ENCODE measurements at places on chromosomes 1 and 21.
A peak's percentile ranks its signal among the peaks of the same experiment; 100 is the strongest.

GRCh38 chr1:211257826-211258225 is 1.3 kb upstream of the RCOR3 start:
- DNase-seq = no peak

- no peak for DNase-seq
These were observed 100.3 kb upstream of the BACE2 start for GRCh38 chr21:41067709-41068108.

GRCh38 chr1:33399375-33399774 is 31.5 kb downstream of the PHC2 start:
- DNase-seq = no peak

- no peak for DNase-seq
These were observed 135.6 kb downstream of the GPATCH2 start for GRCh38 chr1:217495249-217495648.

DNA sequence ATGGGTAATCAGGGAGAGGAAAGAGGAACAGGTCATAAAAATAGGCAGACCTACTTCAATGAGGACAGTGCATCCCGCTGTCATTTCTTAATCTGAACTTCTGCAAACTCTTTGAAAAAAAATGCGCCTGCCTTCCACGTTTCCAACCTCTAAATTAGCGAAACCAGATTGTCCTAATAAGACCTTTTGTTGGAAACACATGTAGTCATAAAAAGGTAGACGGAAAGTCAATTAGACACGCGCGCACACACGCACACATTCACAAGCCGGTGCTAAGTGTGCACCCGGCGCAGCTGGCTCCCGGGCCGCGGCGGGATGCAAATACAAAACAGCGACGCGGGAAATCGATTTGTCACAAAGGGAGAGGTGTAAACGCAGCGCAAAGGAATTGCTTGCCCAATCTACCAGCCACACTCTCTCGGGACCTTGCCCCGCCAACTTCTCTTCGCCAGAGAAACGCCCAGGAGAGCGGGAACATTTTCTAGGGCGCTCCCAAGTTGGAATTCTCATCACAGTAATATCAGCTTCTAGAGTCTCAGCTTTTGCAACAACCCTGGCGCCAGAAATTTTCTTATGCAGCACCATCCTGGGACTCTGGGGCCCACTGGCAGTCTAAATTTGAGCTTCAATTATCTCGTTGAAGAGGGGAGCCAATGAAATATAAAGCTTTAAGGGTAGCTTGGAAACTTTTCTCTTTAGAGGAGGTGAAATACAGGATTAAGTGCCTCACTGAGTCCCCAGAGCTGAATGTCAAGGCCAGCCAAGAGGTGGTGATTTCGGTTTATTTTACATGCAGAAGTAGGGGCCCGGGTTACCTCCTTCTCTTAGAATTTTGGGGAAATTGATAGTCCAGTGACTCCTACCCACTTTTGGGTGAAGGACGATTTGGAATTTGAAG is 4.5 kb downstream of the PRRX1 start:
- peak; percentile 69 for DNase-seq

GRCh38 chr1:39850606-39851216 is 32.6 kb downstream of the TRIT1 start:
- no peak for DNase-seq

GRCh38 chr1:202233804-202234203 is 40.2 kb downstream of the LGR6 start:
- no peak for DNase-seq

DNA sequence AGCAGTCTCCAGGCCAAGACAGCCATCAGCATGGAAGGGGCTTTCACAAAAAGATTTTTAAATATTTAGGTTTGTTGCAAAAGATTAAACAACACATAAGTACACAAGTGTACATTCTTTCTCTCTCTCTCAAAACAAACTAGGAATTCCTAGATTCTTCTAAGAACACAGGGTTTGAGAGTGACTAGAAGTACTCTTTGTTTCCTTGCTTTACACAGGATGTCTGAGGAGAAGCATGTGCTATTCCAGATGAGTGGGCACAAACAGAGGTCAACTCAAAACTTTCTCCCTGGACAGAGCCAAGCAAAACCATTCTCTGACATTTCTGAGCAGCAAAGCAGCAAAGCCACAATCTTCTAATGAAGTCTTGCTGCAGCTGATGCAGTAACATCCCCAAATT is 210.6 kb upstream of the HOOK1 start:
- DNase-seq = no peak

GRCh38 chr1:157176591-157177121 is 38.5 kb upstream of the ETV3 start:
- DNase-seq = no peak

DNA sequence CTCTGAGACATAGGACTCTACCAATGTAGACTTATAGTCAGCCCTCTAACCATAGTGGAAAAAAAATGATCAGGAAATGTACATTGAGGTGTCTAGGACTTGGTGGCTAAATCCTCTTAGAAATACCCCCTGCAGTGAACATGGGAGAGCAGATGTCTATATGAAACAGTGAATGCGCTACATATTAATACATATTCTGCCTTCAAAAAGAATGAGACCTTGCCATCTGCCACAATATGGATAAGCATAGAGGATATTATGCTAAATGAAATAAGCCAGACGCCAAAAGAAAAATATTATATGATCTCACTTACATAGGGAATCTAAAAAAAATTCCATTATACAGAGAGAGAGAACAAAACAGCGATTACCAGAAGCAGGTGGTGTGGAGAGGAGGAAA is 66.6 kb upstream of the HAO2 start:
- peak; percentile 17 for DNase-seq

DNA sequence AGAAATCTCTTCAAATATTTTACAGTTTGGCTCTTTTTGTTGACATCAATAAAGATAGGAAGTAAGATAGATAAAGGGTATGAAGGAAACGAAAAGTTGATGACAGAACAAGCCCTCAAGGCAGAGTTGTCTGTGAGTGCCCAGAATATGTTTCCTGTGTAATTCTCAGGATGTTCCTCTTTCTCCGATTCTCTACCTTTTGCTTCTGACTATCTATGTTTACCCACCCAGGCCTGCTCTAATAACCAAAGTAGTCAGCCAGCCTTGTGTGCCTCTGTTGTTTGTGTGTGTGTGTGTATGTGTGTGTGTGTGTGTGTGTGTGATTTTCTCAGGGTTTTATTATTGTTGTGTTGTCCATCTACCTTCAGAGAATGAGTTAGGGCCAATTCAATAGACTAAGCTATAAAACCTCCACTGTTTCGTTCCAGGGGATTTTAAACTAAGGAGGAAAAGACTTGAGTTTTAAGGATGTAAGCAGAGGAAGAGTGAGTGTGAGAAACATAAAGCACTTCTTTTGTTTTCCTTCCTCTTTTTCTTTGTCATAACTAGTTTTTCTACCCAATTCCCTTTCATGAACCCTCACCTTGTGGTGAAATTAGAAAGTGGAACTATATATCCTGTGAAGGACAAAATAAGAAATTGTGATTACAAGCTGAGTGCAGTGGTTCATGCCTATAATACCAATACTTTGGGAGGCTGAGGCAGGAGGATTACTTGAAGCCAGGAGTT is 627.4 kb upstream of the NR5A2 start:
- no peak for DNase-seq

DNA sequence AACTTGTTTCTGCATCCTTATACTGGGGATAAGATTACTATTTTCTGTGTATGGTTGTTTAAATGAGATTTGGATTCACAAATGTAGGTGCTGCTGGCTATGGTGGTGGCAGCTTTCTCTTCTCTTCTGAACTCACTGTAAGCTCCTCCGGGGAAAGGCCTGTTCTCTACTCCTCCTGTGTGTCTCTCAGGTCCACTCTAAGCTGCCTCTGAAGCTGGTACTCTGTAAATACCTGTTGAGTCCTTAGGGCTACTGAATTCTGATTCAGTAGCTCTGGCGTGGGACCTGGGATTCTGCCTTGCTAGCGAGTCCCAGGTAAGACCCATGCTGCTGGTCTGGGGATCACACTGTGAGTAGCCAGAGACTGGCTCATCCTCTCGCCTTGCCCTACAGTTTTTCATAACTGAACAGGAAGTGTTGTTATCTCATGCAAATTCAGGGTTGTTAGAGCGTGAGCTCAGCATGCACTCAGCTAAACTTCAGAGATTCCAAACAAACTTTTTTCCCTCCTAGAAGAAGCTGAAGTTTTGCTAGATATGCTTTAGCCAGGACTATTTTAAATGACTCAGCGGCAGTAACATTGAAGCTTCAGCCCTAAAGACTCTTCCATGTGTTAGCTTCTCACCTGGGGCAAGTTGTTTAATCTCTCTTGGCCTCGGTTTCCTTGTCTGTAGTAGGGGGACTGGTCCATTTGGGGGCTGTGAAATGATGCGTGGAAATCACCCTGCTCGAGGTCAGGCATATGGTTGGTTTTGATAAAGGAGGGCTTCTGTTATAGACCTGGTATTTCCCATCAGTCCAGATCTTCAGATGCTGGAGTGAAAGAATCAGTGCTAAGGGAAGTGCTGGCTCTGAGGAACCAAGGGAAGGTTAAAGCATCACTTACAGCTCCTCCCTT is 271.5 kb upstream of the TMEM51 start:
- no peak for DNase-seq

DNA sequence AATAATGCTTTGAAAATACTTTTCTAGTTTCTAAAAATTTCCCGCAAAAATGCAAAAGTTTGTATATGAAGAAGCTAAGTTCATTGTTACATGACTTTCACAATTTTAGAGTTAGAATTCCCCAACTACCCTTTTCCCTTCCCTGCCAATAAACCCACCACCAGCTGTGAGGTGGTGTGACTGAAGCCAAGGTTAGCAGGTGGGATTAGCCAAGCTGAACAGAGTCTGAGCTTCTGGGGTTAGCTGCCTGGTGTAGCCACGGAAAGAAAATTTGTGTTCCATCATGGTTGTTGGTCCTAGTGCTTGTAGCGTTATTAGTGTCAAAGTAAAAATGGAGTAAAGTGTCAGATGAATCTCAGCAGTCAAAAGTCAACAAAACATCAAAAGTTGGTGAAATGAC is 110.9 kb downstream of the ASTN1 start:
- no peak for DNase-seq

DNA sequence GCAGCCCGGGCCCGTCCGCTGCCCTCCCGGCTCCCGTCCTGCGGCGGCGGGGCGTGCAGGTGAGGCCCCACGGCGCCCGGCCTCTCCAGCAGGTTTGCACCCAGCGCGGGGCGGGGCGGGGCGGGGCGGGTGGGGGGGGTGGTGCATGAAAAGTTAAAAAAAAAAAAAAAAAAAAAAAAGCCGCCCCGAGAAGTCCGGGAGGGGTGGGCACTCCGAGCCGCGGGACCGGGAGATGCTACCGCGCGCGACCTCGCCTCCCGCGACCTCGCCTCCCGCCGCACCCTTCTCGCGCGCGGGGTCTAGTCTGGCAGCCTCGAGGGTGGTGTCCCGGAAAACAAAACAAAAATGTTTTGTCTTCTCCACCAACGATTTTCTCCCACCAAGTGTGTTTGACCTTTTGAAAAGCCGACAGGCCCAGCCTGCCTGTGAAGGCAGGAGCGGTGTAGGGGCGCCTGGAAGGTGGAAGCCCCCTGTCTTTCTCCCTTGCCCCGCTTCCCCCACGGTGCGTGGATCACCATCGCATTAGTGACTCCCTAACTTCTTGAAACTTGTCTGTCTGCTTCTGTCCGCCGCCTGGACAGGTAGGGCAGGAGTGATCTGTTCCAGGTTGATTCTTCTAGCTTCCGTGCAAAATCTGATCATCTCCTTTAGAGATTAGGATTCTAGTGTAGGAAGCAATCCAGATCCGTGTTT is 569 bp downstream of the RCAN3 start:
- DNase-seq = no peak

DNA sequence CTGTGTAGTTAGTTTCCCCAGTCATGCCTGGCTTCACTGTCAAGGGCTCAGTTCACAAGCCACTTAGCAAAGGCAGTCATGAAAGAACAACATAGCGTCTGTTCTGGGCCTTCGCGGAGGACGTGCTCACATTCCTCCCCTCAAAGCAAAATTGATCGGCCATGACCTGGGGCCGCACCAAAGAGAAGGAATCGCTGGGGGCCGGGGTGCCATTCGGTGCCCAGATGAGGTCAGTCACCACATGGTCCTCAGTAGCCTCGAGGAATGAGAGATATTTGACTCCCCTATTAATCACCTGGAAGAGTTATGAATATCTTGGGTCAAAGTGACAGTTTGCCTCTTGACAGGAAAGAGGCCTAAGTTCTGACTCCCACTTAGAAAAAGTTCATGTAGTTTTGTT is 251.1 kb upstream of the JUN start:
- DNase-seq = no peak

- no peak for DNase-seq
These were observed 14.4 kb downstream of the MYOC start for GRCh38 chr1:171637928-171638576.

- DNase-seq = no peak
These were observed 111.7 kb downstream of the SLC45A1 start for GRCh38 chr1:8429549-8430110.

DNA sequence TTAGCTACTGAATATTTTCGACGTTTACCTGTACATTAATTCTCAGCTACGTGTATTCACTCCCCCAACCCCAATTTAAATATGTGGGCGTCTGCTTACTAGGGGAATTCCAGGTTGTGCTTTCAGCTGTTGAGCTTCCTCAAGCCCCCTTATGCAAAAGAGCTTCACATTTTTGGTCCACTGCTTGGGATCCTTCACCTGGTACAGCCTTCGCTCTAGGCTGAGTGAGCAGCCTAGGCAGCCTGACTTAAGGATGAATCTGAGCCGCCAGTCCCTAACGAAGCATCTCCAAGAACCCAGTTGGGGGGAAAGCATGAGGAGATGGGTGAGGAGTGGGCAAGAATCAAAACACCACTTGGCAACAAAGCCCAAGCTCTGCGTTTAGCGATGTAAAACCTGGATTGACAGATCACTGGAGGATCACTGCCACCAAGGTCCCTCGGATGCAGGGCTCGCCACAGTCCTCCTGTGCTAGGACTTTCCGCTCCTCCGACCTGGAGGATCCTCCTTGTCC is 674 bp downstream of the BCL10 start:
- no peak for DNase-seq

DNA sequence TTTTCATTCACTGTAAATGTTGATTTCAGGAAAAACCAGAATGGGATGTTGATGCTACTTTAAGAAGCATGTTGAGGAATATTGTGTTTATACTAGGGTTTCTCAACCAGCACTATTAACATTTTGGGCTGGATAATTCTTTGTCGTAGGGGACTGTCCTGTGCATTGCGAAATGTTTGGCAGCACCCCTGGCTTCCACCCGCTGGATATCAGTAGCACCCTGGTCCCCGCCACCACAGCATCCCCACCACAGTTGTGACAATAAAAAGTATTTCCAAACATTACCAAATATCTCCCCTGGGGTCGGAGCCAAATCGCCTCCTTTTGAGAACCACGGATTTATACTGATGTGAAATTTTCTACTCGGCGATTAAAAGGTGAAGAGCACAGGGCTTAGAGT is 41.9 kb downstream of the BTG3 start:
- no peak for DNase-seq

GRCh38 chr21:46346296-46347202 is 22.6 kb downstream of the PCNT start:
- DNase-seq = no peak

DNA sequence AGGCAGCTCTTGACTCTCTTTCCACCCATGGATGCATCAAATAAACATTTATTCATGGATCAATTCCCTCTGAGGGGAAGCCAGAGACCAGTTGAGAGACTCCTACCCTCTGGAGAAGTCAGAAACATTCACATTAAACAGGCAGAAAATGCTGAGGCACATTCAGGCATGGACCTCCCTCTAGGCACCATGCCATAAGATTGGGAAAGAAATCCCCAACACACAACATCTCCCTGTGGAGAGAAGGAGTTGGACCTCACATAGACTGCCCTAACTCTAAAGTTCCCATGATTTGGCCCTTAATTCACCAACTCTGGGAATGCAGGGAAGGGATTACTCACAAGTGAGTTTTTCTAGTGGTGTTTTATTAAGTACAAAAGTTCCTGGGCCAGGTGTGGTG is 415.3 kb upstream of the C1orf87 start:
- no peak for DNase-seq

GRCh38 chr1:155125946-155126555 is 1.6 kb upstream of the EFNA1 start:
- no peak for DNase-seq

Measured in NCI-H446 (cell line).